ENCODE measurements at places on chromosomes 16 and 17.

GRCh38 chr17:76492989-76493501 lies 8.2 kb downstream of the RHBDF2 start:
- DNase-seq, result no peak

- DNase-seq, result no peak
These were observed 16.6 kb downstream of the G6PC1 start for GRCh38 chr17:42917236-42917603.

DNA sequence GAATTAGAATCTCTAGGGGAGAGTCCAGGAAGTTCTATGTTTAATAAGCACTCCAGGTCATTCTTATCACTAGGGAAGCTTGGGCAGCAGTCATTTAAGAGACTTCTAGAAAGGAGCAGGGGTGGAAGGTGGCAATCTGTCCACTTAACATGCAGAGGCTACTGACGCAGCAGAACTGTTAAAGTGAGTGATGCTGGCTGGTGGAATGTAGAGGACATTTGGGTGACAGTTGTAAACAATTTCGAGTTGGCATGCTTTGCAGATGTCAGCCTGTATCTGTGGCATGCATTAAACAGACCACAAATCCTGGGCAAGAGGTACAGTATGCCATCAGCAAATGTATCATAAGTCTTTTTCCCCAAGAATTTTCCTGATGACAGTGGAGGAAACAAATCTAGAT lies 40.5 kb upstream of the HS3ST3A1 start:
- no peak for DNase-seq

DNA sequence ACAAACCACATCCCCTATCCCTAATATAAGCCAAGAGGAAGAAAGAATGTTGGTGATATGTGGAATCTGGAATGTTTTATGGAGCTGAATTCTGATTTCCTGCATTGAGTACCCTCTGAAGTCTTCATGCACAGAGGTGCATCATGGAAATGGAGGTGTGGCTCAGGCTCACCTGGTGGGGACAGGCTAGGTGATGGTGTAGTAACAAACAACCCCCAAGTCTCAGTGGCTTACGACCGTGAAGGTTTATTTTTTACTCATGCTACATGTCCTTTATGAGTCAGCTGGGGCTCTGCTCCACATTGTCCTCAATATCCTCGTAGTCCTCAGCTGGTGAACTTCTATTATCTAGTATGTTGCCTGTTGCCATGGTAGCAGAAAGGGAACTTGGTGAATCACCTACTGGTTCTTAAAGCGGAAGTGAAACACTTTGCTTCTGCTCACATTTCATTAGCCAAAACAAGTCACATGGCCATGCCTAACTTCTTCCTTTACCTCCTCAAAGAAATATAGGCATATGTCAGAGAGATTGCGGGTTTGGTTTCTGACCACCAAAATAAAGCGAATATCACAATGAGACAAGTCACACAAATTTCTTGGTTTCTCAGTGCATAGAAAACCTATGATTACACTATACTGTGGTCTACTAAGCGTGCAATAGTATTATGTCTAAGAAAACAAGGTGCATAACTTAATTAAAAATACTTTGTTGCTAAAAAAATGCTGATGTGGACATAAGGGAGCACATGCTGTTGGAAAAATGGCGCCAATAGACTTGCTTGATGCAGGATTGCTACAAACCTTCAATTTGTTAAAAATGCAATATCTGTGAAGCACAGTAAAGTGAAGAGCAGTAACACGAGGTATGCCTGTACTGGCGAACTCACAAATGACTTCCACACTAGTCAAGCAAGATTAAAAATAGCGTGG lies at the start of gene PMFBP1:
Gene PMFBP1, minus strand, starts transcription at position 51 of the 930 bp plus-strand sequence. CDS start 947 bp downstream, outside the sequence.
- no peak for DNase-seq

DNA sequence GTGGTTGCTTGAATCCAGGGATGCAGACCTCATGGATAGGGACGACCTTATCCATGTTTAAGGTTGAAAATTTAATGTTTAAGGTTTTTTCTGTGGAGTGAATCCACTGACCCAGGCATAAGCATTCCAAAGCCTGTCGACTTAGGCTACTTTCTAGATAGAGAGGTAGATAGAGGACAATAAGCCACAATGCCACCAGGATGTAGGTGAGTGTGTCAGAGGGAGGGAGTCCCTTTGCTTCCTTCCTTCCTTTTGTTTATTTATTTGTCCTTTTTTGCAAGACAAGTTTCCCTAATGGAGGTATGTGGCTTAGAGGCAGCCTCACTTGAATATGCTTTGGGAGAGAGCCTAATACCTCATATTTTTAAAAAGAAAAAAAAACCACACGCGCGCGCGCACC lies 834.2 kb upstream of the SOX9 start:
- DNase-seq, result no peak

- no peak for DNase-seq
These were observed 15.9 kb downstream of the AOC3 start for GRCh38 chr17:42866631-42867575.

DNA sequence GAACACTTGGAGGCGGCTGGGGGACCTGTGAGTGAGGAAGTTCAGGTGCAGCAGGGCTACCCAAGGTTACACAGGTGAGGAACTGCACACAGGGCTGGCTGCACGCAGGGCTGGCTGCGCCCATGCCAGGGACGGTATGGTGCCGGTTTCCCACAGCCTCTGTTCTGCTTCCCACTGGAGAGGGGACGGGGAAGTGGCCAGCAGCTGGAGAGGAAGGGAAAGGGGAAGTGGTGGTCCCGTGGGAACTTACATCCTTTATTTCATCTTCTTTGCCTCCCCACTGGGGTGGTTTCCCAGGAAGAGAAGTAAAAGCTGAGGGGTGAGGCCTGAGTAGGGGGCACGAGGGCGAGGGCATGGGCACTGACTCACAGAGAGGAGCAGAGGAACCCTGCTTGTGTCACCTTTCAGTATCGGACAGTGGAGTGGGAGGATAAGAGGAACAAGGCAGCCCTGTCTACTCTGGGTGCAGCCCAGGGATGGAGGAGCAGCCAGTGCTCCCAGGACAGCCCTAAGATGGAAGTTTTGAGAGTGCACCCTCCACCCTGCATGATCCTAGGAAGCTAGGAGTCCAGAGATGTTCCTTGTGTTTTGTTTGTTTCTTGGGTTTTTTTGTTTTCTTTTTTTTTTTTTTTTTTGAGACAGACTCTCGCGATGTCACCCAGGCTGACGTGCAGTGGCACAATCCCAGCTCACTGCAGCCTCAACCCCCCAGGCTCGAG lies 25.5 kb upstream of the CDH1 start:
- no peak for DNase-seq

- no peak for DNase-seq
These were observed 66.9 kb downstream of the COPRS start for GRCh38 chr17:31792007-31792585.

GRCh38 chr17:19937522-19937921 lies 40.1 kb downstream of the AKAP10 start:
- no peak for DNase-seq

DNA sequence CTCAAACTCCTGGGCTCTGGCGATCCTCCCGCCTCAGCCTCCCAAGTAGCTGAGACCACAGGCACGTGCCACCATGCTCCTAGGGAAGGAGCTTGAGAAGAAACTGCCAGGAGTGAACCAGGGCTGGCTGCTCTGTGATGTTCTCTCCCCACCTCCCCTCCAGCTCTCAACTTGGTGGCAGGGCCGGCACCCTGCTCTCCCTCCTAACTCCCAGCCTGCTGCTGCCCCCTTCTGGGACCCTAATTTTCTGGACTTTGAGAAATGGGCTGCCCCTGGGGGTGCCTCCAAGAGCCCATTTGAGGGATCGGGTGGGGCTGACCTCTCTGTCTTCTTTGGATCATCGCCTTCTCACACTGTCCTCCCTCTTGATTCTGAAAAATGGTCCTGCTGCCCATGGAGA lies 14.9 kb upstream of the STAT3 start:
- DNase-seq, result peak; percentile 20

DNA sequence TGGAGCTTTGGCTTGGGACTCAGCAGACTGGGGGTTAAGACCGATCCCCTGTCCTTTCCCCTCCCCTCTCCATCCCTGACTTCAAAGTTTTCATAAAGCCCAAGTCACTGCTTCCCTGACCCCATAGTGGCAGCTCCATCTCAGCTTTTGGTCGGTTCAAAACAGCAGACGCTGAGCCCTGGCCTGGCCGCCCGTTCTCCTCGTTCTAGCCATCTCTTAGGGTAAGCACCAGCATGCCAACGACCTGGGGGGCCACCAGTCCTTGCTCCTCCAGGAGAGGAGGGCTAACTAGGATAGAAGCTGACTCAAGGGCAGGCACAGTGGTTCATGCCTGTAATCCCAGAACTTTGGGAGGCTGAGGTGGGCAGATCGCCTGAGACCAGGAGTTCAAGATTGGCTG lies 1.5 kb upstream of the HIGD1B start:
- no peak for DNase-seq

- no peak for DNase-seq
These were observed 69.9 kb downstream of the USP32 start for GRCh38 chr17:60322056-60322387.

DNA sequence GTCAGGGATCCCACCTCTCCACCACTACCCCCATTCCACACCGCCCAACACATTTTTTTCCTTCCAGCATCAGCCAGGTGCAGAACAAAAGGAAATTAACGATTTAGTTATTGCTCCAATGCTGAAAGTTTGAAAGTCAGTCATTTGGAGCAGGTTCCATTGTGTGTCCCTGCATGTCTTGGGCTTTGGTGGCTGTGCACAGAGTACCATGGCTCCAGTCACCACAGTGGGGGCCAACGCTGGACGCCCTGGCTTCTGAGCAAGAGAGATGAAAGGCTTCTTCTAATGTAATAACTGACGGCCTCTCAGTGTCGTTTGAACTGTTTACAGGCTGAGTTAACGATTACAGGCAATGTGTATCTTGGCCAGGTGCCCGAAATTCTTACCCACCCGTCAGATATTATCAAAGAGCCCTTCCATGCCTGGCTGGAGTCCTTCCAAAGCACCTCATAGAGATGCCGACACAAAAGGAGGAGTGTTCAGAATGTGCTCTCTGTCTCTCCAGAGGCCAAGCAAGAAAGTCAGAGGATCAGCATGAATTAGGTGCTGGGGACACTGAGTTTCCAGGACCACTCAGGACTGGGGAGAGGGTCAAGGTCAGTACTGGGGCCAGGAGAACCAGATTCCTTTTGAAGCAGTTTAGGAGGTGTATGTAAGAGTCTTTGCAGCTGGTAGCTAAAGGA lies 25.9 kb downstream of the RNF43 start:
- DNase-seq, result no peak

GRCh38 chr17:68541816-68542215 lies 29.6 kb downstream of the PRKAR1A start:
- DNase-seq, result no peak

- no peak for DNase-seq
These were observed 6.1 kb upstream of the HAP1 start for GRCh38 chr17:41740506-41740905.

DNA sequence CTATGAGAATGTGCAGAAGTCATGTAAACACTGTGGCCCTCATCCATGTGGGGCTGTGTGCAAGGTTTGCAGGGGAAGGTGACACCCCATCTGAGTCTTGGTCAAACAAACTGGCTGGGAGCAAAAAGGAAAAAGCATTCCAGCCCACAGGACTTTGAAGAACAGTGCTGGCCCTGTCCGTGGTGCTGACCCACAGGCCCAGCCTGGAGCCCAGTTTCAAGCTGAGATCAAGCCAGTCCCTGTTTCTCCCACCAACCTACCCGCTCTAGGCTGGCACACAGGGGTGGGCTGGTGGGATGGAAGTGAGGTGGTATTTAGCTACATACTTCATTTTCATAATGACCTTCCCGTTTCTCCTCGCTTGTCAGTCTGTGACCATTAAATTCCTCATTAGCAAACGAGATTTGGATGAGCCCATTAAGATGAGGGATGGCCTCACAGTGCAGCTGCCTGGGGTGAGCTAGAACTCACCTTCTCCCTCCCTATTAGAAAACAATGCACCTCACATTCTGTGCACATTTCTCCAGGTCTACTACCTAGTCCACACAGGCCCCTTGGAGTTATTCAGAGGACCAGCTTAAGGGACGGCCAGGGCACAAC lies 12.6 kb upstream of the RPL38 start:
- DNase-seq, result no peak

GRCh38 chr16:1141191-1141590 lies 11.7 kb upstream of the CACNA1H start:
- DNase-seq, result no peak

GRCh38 chr17:30556374-30557332 lies 79.4 kb downstream of the GOSR1 start:
- no peak for DNase-seq

DNA sequence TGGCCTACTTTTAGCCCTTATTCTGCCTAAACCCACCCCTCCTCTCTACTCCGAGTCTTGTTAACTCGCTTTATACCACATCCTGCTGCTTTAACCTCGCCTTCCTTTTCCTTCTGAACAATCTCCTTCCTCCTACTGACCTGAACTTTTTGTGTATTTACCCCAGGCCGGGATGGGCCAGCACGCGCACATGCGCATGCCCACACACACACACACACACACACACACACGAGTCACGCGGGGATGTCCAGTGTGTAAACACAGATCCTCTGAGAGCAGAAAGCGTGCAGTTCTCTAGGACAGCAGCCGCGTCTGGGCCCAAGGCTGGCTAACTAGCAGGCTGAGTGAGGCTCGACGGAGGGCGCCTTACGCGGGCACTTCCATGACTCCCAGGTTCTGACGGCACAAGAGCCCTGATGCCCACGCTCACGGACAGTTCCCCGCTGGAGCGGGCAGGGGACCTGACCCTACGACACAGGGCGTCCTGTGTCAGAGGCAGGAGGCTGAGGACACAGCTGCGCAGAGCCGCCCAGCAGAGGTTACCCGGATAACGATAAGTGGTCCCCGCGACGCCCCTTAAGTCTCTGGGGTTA lies 610 bp downstream of the PIK3R5 start:
- no peak for DNase-seq

DNA sequence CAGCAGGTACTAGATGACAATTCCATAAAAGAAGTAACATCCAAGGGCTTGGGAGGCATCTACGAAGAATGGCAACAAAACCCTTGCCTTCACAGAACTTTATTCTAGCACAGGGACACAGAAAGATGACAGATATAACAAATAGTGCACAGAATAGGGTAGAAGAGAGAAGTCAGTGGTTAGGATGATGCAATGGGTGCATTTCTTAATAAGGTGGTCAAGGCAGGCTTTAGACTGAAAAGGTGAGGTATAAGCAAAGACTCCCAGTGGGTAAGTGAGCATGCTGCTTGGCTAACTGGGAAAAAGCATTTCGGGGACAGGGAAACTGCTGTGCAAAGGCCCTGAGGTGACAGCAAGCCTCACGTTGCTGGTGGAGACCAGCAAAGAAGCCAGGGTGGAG lies 175.9 kb downstream of the XYLT1 start:
- DNase-seq, result no peak

DNA sequence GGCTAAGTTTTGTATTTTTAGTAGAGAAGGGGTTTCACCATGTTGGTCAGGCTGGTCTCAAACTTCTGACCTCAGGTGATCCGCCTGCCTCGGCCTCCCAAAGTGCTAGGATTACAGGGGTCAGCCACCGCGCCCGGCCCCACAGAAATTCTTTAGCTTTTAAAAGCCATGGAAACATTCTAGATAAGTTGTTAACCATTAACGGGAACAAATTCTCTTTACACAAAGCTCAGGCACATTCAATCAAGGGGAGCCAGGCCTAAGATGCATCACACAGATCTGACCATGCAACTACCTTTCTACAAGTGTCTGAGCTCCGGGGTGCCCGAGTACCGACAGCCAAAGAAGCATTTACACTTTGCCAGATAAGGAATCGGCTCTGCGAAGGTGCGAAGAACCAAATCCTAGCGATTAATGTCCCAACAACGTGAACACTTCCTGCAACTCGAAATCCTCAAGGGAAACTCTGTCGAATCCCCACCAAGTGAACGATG lies 1.0 kb downstream of the EMC8 start:
- no peak for DNase-seq

- no peak for DNase-seq
These were observed 863 bp downstream of the CASKIN1 start for GRCh38 chr16:2195322-2196161.

- DNase-seq, result no peak
These were observed 155.6 kb downstream of the SNX11 start for GRCh38 chr17:48262982-48263730.

- no peak for DNase-seq
These were observed 746 bp downstream of the GNAO1 start for GRCh38 chr16:56191835-56192634.

All from stimulated activated CD4-positive, alpha-beta T cell treated with anti-CD3 and anti-CD28 coated beads, Interleukin-15, amount 100 ng/mL, for 1 hour (primary cell).